ENCODE measurements at places on chromosomes 4 and X. TPM values are rescaled to one million over a fixed set of nuclear protein-coding genes. Genes with fewer than 3 reads are reported as not detected.
A peak's percentile ranks its signal among the peaks of the same experiment; 100 is the strongest.

APOOL gene
- 12.9 TPM for total RNA-seq

DNA sequence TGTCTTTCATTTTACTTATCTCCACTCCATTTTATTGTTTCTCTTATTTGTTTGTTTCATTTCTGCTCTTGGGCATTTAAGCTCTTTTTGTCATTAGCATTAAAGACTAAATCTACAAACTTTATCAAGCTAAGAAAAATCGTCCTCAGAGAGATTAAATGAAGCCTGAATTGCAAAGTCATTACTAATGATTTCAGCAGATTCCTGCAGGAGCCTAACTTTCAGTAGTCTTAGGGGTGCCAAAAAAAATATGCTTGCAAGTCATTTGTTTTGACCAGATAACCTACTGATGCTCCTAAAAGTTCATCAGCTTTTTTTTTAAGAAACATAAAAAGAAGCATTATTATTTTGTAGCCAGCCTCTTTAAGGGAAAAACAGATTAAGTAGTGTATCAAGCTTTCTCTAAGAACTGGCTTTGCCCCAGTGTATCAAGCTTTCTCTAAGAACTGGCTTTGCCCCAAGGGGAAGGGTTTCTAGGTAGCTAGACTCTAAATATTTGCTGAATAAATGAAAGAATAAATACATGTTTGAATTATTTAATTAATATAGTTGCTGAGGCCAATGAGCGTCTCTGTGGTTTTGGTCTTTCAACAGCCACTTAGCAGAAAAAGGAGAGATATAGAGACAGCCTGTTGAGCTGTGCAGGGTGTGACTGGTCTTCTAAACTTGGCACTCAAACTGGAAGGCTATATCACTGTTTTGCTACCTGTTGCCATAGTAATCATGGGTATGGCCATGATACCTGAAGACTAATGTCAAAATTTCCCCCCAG is 174.2 kb downstream of the BTC start:
- no peak for DNase-seq

DNA sequence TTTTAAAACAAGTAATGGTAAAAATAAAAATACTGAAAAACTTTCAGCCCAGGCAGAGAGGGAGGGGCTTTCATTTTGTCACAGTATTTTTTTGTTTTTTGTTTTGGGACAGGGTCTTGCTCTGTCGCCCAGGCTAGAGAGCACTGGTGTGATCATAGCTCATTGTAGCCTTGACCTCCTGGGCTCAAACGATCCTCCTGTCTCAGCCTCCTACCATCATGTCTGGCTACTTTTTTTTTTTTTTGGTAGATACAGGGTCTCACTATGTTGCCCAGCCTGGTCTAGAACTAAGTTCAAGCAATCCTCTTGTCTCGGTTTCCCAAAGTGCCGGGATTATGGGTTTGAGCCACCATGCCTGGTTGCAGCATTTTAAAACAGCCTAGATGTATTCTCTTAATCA is 40.8 kb upstream of the FAT1 start:
- no peak for DNase-seq

SPANXN2 gene
- total RNA-seq: not detected

- no peak for DNase-seq
These were observed 200.0 kb downstream of the TBCK start for GRCh38 chr4:106116025-106116424.

GRCh38 chrX:153608376-153608775 is 9.4 kb upstream of the CCNQ start:
- DNase-seq: no peak

GRCh38 chrX:96692454-96692853 is 7.8 kb downstream of the DIAPH2 start:
- no peak for DNase-seq

DNA sequence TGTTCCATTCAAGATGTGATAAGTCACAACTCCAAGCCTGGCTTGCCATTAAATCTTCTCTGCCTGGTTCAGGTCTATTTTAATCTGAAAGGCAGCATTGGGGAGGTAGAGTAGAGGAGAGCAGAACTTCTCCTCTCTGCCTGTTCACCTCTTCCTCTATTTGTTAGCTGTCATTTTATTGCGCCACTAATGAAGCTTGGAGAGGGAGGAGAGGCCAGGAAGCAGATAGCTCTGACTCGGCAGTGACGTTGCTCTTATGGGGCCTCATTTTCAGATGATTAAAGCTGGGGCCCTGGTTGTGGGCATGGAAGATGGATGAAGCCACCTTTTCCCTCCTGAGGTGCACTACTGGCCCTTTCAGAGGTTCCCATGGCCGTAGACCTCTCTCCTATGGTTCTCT is 207.3 kb downstream of the MID1IP1 start:
- DNase-seq: no peak

DNA sequence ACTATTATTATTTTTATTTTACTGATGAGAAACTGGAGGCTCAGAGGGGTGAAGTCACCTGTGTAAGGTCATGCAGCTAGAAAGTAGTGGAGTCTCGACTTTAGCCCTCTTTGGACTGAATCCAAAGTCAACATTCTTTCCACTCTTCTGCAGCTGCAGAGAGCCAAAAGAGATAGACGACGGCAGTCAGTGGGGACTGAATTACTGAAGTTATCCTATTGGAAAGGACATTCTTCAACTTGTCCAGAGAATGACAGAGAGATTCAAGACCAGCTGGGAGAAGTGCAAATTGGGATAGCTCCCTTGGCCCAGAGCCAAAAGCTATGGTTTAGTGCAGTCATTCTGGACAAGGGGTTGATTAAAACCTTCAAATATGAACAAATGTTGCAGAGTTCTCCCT is 42.5 kb downstream of the VGLL1 start:
- DNase-seq: no peak

GRCh38 chr4:183493246-183493645 is 11.6 kb upstream of the ING2 start:
- DNase-seq: no peak

L1CAM gene
- total RNA-seq: 7.5 TPM

DNA sequence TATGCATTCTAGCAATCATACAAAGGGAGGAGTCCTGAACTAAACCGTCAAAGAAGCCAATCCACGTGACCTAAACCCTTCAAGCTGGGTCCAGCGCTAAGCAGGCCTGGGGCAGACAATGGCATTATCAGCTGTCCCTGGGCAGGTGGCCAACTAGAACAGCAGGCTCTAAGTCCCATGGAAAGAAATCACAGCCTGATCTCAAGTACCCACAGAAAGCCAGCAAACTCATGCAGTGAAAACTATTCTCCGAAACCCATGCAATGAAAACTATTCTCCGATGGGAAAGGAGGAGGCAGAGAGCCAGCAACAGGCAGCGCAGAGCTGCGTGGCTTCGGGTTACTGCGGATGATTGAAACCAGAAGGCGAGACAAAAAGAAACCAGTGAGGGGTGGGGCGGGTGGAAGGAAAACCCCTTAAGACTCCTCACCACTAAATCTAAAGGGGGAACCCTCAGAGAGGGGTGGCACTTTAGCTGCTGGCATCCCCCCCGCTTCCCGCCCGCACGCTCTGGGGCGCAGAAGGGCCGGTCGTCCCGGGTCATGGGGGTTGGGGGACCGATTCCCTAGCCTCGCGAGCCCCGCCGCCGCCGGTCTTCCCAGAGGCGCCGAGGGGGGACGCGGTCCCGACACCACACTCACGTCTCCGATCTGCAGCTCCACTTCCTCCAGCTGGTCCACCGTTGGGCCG is 567 bp downstream of the C4orf46 start:
- peak; percentile 87 for DNase-seq

TCEAL7 gene
- 5.3 TPM for total RNA-seq

- no peak for DNase-seq
These were observed 696.2 kb downstream of the TRAM1L1 start for GRCh38 chr4:116389139-116389538.

DNA sequence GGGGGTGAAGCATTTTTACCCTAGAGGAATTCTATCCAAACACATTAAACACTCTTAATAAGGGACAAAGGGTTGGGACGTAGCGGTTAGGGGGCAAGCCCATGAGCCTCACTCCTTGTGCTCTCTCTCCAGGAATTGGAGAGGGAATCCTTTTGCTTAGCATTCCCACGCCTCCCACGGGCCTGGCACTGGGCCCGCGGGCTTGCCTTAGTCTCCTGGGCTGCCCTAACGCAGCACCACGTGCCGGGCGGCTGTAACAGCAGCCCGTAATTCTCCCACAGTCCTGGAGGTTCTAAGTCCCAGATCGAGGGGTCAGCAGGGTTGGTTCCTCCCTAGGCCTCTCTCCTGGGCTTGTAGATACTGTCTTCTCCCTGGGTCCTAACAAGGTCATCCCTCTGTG is 67.5 kb downstream of the TBL1X start:
- no peak for DNase-seq

GRCh38 chr4:162847945-162848549 is 318.6 kb downstream of the NAF1 start:
- no peak for DNase-seq

GRCh38 chrX:66633541-66633940 is 5.3 kb downstream of the EDA2R start:
- no peak for DNase-seq

GRCh38 chr4:112673686-112674085 is 36.7 kb downstream of the LARP7 start:
- no peak for DNase-seq

- peak; percentile 50 for DNase-seq
These were observed 20.2 kb downstream of the PPA2 start for GRCh38 chr4:105453550-105454205.

F9 gene
- total RNA-seq: not detected

RIBC1 gene
- 3.0 TPM for total RNA-seq

DNA sequence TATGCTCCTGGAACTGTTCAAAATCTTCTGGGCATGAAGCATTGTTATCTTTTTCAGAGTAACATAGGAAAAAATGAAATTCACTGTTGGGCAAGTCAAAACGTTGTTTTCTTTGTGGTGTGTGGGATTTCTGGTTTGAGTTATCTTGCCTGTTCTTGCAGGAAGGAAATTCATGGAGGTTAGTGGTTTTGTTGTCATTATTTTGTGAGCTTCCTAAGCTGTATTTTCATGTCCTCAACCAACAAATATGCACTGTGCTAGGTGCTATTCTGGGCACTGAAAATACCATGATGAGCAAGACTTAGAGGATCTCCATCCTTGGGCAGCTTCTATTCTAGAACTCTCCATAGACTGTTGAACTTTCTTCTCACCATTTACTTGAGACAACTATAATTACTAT is 16.9 kb downstream of the SPINK2 start:
- no peak for DNase-seq

DNA sequence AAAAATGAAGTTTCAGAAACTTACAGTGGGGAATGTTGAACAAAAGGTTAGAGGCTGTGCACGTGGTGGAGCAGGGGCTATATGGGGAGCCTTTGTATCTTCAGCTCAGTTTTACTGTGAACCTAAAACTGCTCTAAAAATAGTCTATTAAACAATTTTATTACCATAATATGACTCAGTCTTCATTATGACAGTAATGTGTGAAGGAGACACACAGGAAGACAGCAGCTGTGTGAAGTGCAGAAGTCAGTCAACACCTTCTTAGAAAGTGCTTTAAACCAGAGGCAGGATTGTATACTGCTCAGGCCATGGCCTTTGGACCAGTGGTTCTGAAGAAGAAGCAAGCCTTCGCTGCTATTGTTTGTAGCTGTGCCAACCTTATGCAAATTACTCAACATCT is 89.7 kb downstream of the ARHGAP10 start:
- DNase-seq: no peak

HPSE gene
- 1.7 TPM for total RNA-seq

PCDH7 gene
- 83.6 TPM for total RNA-seq

SULT1B1 gene
- not detected for total RNA-seq

- DNase-seq: peak; percentile 94
These were observed 1.2 kb upstream of the MORF4L2 start for GRCh38 chrX:103687696-103688201.

SAGE1 gene
- total RNA-seq: not detected

- no peak for DNase-seq
These were observed 37.0 kb downstream of the SH2D1A start for GRCh38 chrX:124383354-124383753.

ZNF711 gene
- total RNA-seq: 21.7 TPM
